Esophagus muscularis mucosa (tissue), 4 donors: ENCODE measurements at places on chromosomes 7 and 10. TPM values are rescaled to one million over a fixed set of nuclear protein-coding genes. Genes with fewer than 3 reads are reported as not detected.
A peak's percentile ranks its signal among the peaks of the same experiment; 100 is the strongest.

Gene KCNIP2
- 1.7 TPM for total RNA-seq

Gene ANKRD16
- total RNA-seq, result 6.5 TPM

Gene SLC13A1
- not detected for total RNA-seq

Gene CALD1
- total RNA-seq, result 3,138 TPM

Gene FAM25A
- total RNA-seq, result not detected

Gene CPVL
- 13.1 TPM for total RNA-seq

Gene SUN3
- not detected for total RNA-seq

- H3K36me3 ChIP-seq, result peaks cover 5% of the 10 kb centered on the region
- DNase-seq, result no peak
- peak overlapping the region; percentile 79 for H3K4me3 ChIP-seq
- peak overlapping the region; percentile 82 for H3K27ac ChIP-seq
- H3K27me3 ChIP-seq, result no peaks in the 10 kb centered on the region
- peaks cover 16% of the 10 kb centered on the region for H3K4me1 ChIP-seq
These were observed 664 bp upstream of the C10orf88 start for GRCh38 chr10:122954731-122955050.

GRCh38 chr7:91137788-91138368 is 126.4 kb upstream of the FZD1 start:
- H3K27me3 ChIP-seq, result no peaks in the 10 kb centered on the region
- H3K36me3 ChIP-seq, result no peaks in the 10 kb centered on the region
- no peak overlapping the region for H3K27ac ChIP-seq
- no peaks in the 10 kb centered on the region for H3K4me1 ChIP-seq

DNA sequence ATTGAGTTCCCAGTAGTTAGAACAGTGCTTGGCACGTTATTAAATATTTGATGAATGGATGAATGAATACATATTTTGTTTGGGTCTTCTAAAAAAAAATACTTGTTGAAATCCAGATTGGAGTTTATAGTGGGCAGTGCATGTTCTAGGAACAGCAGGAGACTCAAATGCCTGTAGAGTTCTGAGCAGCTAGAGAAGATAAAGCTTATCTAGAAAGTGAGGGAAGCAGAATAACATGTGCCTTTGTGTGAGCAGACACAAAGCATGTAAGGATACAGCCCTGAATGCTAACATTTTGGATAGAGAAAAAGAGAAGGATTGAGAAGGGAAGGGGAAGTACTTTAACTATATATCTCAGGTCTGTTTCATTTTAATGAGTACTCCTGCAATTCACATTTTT is 71.9 kb downstream of the SRI start:
- H3K27me3 ChIP-seq, result no peaks in the 10 kb centered on the region
- H3K27ac ChIP-seq, result no peak overlapping the region
- no peak overlapping the region for H3K4me3 ChIP-seq
- H3K4me1 ChIP-seq, result no peaks in the 10 kb centered on the region

DNA sequence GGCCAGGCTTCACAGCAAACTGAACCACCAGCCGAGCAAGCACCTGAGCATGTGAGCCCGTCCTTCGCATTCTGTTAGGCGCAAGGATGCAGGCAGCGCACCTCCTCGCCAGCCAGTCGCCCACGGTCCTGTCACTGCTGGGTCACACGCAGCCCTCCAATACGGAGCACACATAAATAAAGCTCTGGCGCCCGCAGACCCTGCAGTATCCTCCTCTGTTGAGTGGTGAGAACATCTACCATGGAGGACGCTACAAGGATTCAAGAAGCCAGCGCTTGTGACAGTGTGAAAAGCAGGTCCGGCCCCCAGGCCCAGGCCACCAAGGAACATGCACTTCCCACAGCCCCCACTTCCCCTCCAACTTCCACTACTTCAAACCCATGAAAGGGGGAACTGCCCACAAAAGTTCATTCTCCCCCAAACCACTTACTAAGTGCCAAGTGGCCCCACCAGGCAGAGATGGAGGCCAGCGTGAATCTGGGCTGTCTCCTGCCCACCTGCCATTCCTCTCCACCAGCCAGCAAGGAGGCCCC is 34.8 kb downstream of the VOPP1 start:
- H3K4me3 ChIP-seq, result no peak overlapping the region
- peaks cover 36% of the 10 kb centered on the region for H3K4me1 ChIP-seq
- H3K27me3 ChIP-seq, result no peaks in the 10 kb centered on the region
- H3K27ac ChIP-seq, result no peak overlapping the region
- no peak for DNase-seq
- H3K36me3 ChIP-seq, result no peaks in the 10 kb centered on the region

- no peaks in the 10 kb centered on the region for H3K27me3 ChIP-seq
- no peak overlapping the region for H3K27ac ChIP-seq
- H3K4me3 ChIP-seq, result no peak overlapping the region
- H3K36me3 ChIP-seq, result no peaks in the 10 kb centered on the region
- no peak for DNase-seq
These were observed 103.1 kb upstream of the PARD3 start for GRCh38 chr10:34918060-34918775.

DNA sequence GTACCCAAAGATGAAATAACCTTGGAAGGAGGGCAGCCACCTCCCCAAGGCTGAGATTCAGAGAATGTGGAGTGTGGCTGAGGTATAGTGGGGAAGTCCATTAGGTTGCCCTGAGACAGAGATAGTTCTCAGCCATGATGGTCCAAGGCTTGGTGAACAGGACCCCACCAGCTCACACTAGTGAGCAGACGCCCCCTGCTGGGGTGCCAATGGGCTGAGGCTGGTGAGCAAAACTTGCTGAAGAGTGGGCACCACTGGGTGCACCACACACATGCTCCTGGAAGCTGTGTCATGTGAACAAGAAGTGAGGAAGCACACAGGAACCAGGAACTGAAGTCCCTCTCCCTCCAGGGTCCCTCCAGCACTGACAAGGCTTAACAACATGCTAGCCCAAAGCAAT is 8.9 kb downstream of the FBXL13 start:
- no peaks in the 10 kb centered on the region for H3K36me3 ChIP-seq
- DNase-seq, result no peak
- H3K27ac ChIP-seq, result no peak overlapping the region
- H3K27me3 ChIP-seq, result no peaks in the 10 kb centered on the region
- no peaks in the 10 kb centered on the region for H3K4me1 ChIP-seq
- H3K4me3 ChIP-seq, result no peak overlapping the region

GRCh38 chr7:95871075-95871848 is 98.9 kb downstream of the DYNC1I1 start:
- no peaks in the 10 kb centered on the region for H3K27me3 ChIP-seq
- H3K4me3 ChIP-seq, result no peak overlapping the region
- DNase-seq, result no peak
- no peak overlapping the region for H3K27ac ChIP-seq

DNA sequence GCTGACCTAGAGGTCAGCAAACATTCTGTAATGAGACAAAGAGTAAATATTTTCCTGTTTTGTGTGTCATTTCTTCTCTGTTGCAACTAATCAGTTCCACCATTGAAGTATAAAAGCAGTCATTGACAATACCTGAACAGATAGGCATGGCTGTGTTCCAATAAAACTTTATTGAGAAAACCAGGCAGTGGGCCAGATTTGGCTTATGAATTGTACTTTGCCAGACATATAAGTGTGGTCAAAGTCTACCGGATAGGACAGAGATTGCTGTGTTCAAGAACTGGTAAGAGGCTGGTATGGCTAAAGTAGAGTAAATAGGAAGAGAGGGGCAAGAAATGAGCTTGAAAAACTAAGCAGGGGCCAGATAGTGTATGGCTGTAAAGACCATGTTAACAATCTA is 38.3 kb upstream of the TAC1 start:
- no peaks in the 10 kb centered on the region for H3K36me3 ChIP-seq
- H3K27me3 ChIP-seq, result no peaks in the 10 kb centered on the region
- H3K27ac ChIP-seq, result no peak overlapping the region
- no peak overlapping the region for H3K4me3 ChIP-seq
- no peaks in the 10 kb centered on the region for H3K4me1 ChIP-seq
- no peak for DNase-seq

- DNase-seq, result no peak
- no peaks in the 10 kb centered on the region for H3K27me3 ChIP-seq
- peak overlapping the region; percentile 50 for H3K27ac ChIP-seq
- H3K4me3 ChIP-seq, result no peak overlapping the region
- no peaks in the 10 kb centered on the region for H3K36me3 ChIP-seq
- peaks cover 25% of the 10 kb centered on the region for H3K4me1 ChIP-seq
These were observed 11.8 kb upstream of the PDCD4 start for GRCh38 chr10:110859973-110860376.

- H3K27me3 ChIP-seq, result no peaks in the 10 kb centered on the region
- H3K4me1 ChIP-seq, result peaks cover 22% of the 10 kb centered on the region
- H3K27ac ChIP-seq, result no peak overlapping the region
- no peaks in the 10 kb centered on the region for H3K36me3 ChIP-seq
- H3K4me3 ChIP-seq, result no peak overlapping the region
These were observed 3.9 kb downstream of the ATXN7L1 start for GRCh38 chr7:105872491-105872890.

- no peak overlapping the region for H3K27ac ChIP-seq
- no peaks in the 10 kb centered on the region for H3K36me3 ChIP-seq
- no peak overlapping the region for H3K4me3 ChIP-seq
- no peak for DNase-seq
- no peaks in the 10 kb centered on the region for H3K27me3 ChIP-seq
- H3K4me1 ChIP-seq, result no peaks in the 10 kb centered on the region
These were observed 68.9 kb downstream of the PLCE1 start for GRCh38 chr10:94062611-94063010.
